ENCODE measurements at places on chromosomes 11 and 22.

GRCh38 chr11:111819161-111819828 is 52.1 kb downstream of the ALG9 start:
- DNase-seq, result no peak

DNA sequence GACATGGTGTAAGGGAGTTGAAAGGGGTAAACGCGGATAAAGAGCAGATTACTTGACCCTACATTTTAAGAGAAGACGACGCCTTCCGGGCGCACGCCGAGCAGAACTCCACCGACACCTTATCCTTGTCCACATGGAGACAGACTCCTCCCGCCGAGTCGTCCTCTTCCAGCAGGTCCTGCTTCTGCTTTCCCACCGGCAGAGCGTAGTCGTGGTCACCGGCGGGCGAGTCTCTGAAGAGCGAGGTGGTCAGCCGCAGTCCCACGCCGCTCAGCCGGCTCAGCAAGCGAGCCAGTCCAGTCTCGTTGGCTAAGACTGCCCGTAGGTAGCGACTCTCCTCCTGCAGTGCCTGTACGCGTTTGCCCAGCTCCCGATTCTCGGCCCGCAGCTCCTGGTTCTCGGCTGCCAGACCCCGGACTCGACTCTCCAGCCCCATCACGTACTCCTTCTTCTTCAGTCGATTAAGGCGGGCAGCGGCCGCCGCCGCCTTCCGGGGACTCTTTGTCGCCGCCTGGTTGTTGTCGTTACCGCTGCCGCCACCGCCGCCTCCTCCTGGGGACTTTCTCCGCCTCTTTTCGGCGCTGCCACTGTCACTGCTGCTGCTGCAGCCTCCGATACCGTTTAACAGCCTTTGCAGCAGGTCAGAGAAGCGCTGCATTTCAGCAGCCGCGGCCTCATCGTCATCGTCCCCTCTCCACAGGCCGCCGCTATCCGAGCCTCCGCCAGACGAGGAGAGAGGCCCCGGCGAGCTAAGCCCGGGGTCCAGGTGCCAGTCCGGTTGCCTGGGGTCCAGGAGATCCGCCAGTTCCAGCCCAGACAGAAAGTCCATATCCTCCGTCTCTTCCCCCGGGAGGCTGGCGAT is 945 bp downstream of the CREBZF start:
- peak; percentile 93 for DNase-seq

- DNase-seq, result no peak
Observed at GRCh38 chr11:1382429-1382828, 7.3 kb upstream of the BRSK2 start.

DNA sequence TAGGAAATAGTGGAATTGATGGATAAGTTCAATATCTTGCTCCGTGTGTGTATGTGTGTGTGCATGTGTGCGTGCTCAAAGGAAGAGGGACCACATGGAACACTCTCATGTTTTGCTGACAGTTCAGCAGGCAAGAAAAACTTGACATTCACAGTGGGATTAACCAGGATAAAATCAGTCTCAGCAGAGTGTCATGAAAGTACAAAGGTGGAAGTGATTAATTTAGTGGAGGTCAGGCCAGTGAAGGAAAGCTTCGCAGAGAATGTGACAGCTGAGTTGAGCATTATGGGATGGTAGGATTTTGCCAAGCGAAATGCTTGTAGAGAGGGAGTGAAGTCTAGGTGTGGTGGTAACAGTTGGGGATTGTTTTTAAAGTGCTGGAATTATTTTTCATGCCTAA is 15.7 kb upstream of the FBXO3 start:
- DNase-seq, result no peak

GRCh38 chr22:22513619-22514018 is 5.1 kb upstream of the ZNF280B start:
- no peak for DNase-seq

DNA sequence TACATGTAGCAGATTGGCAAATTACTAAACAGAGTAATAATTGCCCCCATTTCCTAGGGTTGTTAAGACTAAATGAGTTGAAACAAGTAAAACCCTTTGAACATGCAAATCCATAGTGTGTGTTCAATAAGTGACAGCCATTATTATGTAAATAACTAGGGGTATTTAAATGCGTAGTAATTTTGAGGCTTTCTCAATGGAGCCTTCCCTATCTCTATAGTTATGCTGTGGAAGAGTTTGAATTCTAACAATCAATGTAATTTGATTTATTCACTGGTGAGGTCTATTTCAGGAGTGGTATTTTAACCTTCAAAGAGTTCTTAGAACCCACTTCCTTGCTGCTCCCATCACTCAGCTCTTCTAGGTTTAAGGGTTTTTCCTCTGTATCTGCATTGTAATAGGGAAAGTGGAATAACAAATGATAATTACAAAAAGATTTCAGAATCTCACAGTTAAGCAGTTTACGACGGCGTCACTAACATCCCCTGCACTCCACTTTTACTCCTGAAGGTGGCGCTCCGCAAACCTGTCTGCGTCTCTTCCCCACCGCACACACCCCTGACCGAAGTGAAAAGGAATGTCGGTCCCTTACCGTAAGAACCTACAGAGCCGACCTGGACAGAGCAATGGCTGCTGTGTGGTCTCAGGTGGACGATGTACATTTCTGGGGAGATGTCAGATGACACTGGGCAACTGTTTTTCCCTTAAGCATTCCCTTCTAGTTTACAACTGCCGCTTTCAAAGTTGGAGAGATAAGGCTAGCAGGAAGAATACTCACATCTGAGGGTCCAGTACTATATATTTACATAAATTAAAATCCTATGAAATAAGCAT is 80.8 kb downstream of the ZC3H12C start:
- DNase-seq, result peak; percentile 69

GRCh38 chr11:79956061-79956460 is 515.2 kb upstream of the TENM4 start:
- no peak for DNase-seq

GRCh38 chr11:11247576-11247975 is 105.5 kb downstream of the CSNK2A3 start:
- DNase-seq, result no peak

DNA sequence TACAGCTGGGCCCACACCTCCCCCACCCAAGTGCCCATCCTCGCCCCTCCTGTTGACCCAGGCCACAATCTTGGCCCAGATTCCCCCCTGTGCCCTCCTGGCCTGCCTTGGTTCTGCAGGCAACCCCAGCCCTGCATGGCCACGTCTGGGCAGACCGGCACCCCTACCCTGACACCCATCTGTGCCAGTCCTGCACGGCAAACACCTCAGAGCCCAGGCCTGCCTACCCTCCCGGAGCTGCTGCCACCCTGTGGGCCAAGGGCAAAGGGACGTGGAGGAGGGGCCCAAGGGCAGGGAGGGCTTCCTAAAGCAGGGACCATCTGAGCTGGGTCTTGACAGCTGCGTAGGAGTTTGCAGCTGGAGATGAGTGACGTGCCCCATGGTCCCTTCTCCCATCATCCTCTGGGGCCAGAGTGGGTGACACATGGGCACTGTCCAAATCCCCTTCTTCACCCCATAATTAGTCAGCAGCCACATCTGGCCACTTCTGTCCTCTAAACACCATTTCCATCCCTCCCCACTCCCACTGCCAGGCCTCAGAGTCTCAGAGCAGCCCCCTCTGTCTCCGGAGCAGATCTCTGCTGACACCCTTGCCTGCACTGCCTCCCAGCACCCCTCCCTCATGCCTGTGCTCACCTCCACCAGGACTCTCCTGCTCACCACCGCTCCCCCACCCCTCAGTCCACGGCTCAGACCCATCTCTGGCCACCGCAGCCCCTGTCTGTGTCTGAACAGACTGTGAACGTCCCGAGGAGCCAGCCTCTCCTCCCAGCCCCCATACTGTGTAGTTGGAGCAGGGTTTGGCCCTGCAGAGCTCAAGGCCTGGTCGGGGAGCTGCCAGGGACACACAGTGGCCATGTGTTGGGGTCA is 35.6 kb upstream of the PPARA start:
- no peak for DNase-seq
